Stimulated activated naive CD4-positive, alpha-beta T cell treated with Interleukin-2 at 50 U/mL for 16 hours (primary cell): ENCODE measurements at places on chromosomes 7 and 10.

DNA sequence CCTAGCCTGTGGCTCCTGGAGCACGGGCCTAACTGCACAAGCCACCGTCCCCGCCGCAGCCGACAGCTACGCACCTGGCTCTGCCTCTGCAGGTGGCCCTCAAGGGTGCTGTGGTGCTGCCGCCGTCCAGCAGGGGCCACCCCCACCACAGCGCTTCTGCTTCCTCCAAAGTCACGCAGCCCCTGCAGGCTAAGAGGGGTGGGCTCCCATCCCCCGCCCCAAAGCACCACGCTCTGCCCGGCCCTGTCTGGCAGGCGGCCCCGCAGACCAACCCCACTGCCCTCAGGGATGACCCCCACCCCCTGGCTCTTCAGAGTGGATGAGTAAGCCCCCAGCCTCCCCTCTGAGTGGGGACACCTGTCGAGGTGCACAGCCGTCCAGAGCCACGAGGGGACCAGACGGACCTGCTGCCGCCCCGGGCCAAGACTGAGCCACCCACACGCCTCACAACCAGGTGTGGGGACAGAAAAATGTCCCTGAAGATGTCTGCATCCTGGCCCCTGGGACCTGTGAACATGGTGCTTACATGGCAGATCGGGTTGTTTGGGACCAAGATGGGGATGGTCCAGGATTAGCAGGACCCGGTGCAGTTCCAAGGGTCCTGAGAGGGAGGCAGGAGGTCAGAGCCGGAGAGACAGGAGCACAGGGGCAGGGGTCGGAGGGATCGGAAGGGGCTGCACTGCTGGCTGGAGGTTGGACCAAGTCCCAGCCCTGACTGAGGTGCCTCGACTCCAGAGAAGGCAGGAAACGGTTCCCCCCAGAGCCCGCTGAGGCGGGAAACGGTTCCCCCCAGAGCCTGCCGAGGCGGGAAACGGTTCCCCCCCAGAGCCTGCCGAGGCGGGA is 9.0 kb upstream of the ADAP1 start:
- no peak for DNase-seq

GRCh38 chr10:60777696-60778213 is 523 bp upstream of the CDK1 start:
- DNase-seq, result no peak

- no peak for DNase-seq
These were observed 4.4 kb upstream of the ST7 start for GRCh38 chr7:116948934-116949333.

- DNase-seq, result peak; percentile 22
These were observed 63.7 kb upstream of the STEAP1B start for GRCh38 chr7:22563621-22564241.

DNA sequence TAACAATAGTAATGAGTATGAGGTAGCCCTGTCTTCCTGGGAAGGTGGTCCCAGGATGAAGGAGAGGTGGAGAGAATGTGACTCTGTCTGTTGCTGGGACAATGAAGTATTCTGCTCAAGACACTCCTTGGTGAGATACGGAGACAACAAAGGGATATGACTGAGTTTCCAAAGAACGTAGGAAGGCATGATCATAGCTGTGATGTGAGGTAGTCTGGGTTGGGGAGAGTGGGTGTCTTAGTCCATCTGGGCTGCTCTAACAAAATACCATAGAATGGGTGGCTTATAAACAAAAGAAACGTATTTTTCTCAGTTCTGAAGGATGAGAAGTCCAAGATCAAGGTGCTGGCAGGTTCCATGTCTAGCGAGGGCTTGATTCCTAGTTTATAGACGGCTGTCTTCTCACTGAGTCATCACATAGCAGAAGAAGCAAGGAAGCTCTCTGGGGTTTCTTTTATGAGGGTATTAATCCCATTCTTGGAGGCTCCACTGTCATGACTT is 84.9 kb upstream of the RHOBTB1 start:
- no peak for DNase-seq

- no peak for DNase-seq
These were observed 27.1 kb downstream of the PRF1 start for GRCh38 chr10:70575486-70575873.

GRCh38 chr10:111921821-111922220 is 261.7 kb downstream of the GPAM start:
- no peak for DNase-seq

DNA sequence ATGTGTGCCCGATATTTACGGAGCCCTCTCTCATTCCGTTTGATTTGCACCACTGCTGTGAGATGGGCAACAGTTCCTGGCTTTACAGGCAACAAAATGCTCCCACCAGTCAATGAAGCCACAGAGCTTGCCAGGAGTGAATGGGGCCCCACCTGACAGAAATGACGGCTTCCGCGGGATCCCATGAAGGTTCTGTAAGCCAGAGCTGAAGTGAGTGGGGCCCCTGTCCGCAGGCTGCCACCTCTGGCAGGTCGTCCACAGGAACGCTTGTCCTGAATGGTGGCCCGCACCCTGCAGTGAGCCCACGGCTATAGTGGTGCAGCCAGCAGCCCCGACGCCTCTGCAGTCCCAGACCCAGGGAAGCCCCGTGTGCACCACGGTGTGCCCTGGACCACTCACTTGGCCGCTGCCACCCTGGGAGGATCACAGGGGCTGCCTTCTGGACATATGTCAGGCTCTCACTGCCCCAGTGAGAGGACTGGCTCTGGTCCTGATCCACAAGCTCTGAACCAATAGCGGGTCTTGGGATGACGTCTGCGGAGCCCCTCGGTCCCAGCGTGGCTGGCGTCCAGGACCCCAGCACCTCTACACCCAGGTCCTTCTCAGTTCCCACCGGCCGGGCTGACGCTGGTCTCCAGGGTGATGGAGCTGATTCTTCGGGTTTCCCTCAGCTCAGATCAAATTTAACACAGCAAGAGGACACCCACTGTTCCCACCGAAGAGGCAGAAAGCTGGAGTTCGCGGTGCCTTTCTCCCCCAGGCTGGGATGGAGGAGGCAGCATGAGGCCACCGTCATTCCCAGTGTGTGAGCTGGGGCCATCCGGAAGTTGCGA is 511.9 kb downstream of the DNAJB6 start:
- no peak for DNase-seq

DNA sequence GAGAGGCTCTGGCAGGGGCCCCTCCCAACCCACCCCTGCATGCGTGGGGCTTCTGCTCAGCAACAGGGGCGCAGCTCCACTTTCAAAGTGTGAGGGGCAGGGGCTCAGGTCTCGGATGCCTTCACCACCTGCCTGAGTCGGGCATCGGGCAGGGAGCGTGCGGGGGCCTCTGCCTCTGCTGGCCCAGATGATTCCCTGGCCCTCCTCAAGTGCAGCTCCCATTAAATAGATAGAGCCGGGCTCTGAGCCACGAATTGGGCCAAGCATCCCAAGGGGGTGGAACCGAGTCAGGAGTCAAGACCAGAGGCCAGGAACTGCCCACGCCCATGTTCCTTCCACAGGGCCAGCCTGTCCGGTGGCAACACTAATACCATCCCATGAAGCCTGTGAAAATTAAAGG is 108.9 kb upstream of the FAM20C start:
- no peak for DNase-seq

- DNase-seq, result no peak
These were observed at the start of gene GPR26 for GRCh38 chr10:123666318-123667236. Gene GPR26, plus strand, starts transcription at chr10:123666355. Its CDS starts 53 bp downstream, at chr10:123666408.

GRCh38 chr10:42754155-42755027 is 28.2 kb upstream of the BMS1 start:
- peak; percentile 13 for DNase-seq

- no peak for DNase-seq
These were observed 188.5 kb downstream of the ADRA2A start for GRCh38 chr10:111265341-111265740.

GRCh38 chr10:16992611-16993119 is 136.9 kb downstream of the CUBN start:
- DNase-seq, result no peak

- no peak for DNase-seq
These were observed 30.2 kb upstream of the NME8 start for GRCh38 chr7:37817996-37818720.

DNA sequence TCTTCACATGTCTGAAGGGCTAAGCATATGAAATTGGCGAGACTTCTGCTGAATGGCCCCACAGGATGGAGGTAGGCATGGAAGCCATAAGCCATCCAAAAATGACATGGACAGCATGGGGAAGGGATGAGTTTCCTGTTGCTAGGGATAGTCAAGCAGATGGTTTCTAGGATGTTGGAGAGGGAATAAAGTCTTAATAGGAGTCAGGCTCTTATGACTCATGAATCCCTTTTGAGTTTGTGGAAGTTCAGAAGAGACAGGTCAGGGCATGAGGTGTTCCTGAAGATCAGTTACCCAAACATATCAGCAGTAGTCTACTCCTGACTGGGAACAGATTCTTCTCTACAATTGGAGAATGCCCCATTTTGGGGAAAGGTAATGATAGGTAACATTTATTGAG is 243.9 kb downstream of the REEP3 start:
- no peak for DNase-seq

GRCh38 chr10:97889461-97890265 is 40.0 kb downstream of the GOLGA7B start:
- no peak for DNase-seq

DNA sequence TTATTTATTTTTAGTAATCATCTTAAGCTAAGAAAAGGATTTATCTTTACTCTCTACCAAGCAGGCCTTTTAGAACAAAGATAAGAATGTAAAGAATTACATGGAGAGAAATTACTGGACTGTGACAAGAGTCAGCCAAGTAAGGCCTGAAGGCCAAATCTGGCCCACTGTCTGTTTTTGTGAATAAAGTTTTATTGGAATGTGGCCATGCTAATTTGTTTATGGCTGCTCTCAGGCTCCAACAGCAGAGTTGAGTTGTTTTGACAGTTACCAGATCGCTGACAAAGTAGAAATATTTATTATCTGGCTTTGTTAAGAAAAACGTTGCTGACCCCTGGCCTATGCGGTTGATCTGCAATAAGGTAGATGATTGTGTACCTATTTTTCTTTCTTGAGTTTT is 6.1 kb downstream of the ARID5B start:
- no peak for DNase-seq

GRCh38 chr10:32054094-32054493 is 2.1 kb downstream of the KIF5B start:
- no peak for DNase-seq

DNA sequence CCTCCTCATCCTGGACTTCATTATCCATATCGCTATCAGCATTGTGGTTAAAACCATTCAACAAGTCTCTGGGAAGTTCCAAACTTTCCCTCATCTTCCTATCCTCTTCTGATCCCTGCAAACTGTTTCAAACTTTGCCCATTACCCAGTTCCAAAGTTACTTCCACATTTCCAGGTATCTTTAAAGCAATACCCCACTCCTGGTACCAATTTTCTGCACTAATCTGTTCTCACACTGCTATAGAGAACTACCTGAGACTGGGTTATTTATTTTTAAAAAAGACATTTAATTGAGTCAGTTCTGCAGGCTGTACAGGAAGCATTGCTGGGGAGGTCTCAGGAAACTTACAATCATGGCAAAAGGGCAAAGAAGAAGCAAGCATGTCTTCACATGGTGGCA is 147.3 kb downstream of the ARL4A start:
- DNase-seq, result no peak

DNA sequence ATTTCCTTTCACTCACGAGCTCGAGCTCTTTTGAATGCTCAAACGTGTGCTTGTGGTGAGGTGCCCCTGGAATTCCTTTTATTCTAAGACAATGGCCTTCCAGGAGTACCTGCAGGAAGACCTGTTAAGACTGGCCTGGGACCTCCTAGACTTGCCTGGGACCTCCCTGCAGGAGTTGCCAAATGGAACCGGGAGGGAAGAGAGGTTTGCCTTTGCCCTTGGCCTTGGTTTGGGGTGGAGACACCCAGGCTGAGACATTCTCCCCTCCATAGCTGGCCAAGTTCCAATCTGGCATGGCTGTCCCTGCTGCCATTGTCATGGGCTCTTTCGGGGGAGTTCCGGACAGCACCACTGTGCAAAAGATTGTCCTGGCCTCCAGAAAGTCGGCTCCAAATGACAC is 39.7 kb downstream of the DNAJB12 start:
- no peak for DNase-seq

- no peak for DNase-seq
These were observed 38.1 kb upstream of the PIK3AP1 start for GRCh38 chr10:96758423-96758822.

GRCh38 chr7:17516771-17517170 is 218.3 kb downstream of the AHR start:
- DNase-seq, result no peak

GRCh38 chr7:94418851-94419250 is 24.2 kb downstream of the COL1A2 start:
- no peak for DNase-seq

DNA sequence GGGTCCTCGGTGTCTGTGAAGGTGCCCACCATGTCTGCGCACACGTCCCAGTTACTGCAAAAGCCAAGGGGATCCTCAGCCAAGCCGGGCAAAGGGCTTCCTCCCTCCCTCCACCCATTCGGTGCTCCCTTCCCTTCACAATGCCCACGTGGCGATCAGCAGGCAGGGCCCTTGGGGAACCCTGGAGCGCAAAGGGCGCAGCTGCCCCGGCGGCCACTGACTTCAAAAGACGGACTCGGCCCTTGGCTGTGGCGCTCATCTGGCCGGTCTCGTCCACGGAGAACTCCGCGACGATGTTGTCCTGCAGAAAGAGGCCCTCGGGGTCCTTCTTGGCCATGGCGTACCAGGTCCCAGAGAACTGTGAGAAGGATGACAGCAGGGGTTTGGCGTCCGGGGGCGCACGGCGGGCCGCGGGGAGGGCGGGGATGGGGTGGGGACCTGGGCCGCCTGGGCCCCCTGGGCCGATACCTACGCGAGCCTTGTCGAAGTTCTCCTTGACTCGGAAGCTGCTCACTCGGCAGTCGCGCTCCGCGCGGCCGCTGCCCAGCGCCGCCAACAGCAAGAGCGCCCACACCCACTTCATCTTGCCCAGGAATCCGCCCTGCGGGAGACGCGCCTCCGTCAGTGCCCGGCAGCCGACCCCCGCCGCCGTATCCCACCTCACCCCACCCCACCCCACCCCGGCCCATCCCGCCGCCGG is 439 bp downstream of the RBP4 start:
- no peak for DNase-seq

- no peak for DNase-seq
These were observed 136.3 kb downstream of the KCNMA1 start for GRCh38 chr10:77501152-77501845.

DNA sequence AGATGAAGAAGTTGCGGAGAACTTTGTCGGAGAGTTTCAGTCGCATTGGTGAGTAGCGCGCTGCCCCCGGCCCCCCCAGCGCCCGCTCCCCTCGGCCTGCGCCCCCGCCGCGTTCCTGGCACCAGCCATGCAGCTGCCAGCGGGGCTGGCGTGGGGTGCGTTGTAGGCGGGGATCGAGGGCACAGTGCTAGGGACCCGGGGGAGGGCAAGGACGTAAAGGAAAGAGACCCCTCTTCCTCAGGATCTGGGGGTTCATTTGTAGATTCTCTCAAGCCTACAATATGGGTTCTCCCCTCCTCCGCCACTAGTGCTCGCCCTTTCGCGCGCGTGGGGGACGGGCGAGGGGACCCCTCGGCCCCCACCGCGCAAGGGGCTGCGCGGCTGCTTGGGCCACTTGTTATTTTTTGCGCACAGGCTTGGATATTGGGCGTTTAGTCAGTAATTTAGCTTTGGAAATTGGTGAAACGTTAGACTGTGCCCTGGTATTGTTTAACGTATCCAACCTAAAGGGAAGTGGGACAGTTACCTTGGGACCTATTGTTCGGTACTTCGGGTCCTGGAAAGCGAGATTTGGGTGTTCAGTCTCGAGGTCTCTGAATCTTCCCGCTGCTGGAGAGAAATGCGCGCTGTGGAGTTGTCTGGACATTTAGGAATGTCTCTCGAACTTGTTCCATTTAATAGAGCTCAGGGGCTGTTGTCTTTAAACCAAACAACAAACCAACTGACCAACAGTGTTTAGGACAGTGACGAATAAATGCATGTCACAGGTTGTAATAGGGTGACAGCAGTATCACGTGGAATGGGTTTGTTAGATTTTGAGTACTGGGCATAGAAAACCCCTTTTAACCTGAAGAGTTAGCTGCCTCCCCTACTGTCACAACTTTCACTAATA is 796 bp downstream of the CDK14 start:
- DNase-seq, result no peak
